ENCODE measurements at places on chromosomes 11 and 22.

- DNase-seq = no peak
Observed at GRCh38 chr22:19620742-19621371, 93.4 kb upstream of the SEPTIN5 start.

- peak; percentile 16 for DNase-seq
Observed at GRCh38 chr22:32796865-32797573, 4.5 kb upstream of the TIMP3 start.

GRCh38 chr11:109845437-109845836, 247.8 kb upstream of the ZC3H12C start:
- no peak for DNase-seq

DNA sequence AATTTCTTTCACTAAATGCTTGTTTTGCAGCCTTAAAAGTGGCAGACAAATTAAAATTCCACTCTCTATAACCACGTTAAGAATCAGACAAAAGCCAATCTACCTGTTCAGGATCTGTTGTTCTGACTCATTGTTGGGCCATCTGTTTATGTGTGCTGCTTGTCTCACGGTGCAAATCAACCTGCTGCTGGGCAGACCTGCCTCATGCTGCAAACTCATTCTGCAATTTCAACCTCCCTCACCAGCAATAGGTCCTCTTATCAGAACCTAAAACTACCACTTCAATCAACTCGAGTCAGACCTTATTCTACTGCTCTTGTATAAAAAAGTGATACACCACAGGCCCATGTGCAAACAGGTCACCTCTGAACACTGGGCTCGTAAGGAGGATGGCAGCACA, 75.1 kb downstream of the LARGE2 start:
- no peak for DNase-seq

GRCh38 chr22:27436591-27436990, 365.0 kb downstream of the MN1 start:
- no peak for DNase-seq

DNA sequence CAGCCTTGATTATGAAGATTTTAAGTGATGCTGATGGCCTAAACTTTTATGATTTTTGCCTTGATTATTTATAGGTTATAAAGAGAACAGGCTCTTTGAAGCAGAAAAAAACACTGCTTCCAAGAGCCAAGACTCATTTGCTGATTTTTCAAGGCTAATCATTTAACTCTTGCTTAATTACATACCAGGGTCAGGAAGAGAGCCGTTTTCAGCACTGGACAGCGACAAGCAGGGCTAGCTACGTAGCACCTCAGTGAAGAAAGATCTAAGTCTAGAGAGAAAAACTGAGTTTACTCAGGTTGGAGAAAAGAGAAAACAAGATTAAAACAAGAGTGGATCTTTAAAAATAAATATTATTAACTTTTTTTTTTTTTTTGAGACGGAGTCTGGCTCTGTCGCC, 615.4 kb upstream of the B3GAT1 start:
- DNase-seq = no peak

DNA sequence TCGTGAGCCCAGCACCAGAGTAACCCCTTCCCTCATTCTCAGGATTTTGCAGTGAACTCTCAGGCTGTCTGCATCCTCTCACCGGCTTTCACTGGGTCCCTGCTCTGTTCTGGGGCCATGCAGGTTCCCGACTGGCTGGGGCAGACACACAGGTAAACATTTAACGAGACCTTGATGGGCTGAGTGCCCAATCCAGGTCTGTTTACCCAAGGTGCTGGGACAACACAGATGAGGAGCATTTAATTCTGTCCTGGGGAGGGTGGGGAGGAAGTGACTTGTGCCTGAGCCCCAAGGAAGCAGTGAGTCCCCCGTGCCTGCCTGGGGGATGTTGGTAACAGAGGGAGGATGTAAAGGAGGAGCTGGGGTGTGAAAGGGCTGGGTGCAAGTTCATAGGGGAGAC, 4.4 kb downstream of the BIK start:
- no peak for DNase-seq

GRCh38 chr22:44383064-44383575, 70.4 kb upstream of the SHISAL1 start:
- no peak for DNase-seq

DNA sequence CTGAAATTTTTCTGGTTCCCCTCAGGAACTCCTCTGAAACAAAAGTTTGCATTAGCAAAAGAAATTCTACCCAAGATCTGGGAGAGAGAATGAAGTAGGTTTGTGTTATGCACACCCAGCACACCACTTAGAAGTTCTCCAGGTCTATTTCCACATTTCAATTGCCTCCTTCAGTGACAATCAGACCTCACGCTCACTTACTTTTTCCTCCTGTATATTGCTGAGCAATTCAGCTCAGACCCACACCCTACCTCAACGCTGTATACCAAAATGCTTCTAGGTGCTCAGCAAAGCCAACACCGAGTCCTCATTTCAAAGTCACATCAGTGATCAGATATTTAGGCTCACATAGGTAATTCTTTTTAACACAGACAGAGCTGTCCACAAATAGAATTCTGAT, 19.2 kb downstream of the MRGPRX3 start:
- no peak for DNase-seq

DNA sequence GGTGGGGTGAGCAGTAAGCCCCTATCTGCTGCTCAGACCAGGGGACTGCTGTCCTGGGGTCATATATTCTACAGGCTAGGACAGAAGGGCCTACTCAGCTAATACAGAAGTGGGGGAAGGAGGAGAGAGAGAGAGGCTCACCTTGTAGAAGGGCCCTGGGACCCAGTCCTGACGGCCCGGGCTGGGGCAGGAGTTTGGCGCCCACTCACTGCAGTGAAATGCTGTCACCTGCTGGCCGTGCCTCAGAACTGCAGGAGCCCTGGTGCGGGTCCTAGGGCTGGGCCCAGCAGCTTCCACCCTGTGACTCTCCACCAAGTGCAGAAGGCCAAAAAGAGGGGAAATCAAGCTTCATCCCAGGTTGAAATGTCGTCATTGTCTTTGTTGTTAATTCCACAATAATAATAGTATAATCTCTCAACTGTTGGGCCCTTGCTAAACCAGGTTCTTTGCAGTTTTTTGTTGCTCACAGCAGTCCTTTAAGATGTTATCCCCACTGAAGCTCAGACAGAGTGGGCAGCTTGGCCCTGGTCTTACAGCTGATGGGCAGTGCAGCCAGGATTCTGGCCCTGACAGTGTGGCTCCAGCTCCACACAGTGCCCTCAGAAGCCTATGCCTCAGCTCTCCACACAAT, 29.6 kb downstream of the TRIM29 start:
- peak; percentile 17 for DNase-seq

DNA sequence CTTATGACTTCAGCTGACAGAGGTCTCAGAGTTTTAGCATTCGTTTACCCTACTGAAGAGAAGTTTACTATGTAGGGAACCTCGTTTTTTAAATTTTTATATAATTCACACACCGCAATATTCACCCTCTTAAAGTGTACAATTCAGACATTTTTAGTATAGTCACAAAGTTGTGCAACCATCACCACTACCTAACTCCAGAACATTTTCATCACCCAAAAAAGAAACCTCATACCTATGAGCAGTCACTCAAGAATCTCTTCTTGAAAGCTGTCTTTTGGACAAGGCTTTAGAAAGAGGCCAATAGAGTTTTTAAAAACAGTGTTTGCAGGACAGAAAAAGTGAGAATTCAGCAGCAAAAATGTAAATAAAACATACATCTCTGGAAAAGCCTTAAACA, 39.5 kb upstream of the CLNS1A start:
- DNase-seq = no peak

- DNase-seq = no peak
Observed at GRCh38 chr11:34614344-34615104, 6.4 kb upstream of the EHF start.

DNA sequence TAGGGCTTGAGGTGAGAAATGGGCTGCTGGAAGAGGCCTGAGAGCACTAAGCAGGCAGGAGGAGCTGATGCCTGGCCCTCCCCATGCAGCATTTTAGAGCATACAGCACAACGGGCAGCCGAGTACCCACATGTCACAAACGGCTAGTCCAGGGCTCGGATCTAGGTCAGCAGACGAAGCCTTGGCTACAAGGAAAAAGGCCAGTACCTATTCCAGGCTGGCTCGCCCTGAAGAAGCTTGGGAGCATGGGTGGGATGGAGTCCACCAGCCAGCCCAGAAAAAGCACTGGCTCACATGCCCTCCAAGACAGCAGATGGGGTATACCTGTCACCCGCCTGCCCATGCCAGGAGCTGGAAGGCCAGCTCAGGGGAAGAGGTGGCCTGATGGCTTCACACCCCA, 9.6 kb downstream of the UFD1 start:
- DNase-seq = no peak

DNA sequence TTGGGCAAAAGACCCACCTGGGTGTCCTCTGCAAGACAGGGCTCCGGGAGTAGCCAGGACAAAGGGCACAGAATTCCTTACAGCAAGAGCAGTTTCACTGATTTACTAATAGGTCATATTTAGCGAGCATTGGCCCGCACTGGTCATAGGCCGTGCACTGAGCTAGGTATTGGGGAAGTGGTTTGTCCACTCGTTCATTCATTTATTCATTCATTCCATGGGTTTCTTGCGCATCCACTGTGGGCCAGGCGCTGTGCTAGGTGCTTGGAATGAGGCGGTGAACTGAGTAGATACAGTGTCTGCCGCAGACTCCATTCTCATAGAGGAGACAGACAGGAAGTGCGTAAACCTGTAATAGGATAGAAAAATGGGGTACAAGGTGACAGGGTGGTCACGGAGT, 13.2 kb upstream of the LINC01488 start:
- no peak for DNase-seq

- no peak for DNase-seq
Observed at GRCh38 chr11:132972565-132972964, 559.7 kb downstream of the OPCML start.

GRCh38 chr22:35638410-35638809, 9.8 kb upstream of the APOL6 start:
- DNase-seq = no peak

DNA sequence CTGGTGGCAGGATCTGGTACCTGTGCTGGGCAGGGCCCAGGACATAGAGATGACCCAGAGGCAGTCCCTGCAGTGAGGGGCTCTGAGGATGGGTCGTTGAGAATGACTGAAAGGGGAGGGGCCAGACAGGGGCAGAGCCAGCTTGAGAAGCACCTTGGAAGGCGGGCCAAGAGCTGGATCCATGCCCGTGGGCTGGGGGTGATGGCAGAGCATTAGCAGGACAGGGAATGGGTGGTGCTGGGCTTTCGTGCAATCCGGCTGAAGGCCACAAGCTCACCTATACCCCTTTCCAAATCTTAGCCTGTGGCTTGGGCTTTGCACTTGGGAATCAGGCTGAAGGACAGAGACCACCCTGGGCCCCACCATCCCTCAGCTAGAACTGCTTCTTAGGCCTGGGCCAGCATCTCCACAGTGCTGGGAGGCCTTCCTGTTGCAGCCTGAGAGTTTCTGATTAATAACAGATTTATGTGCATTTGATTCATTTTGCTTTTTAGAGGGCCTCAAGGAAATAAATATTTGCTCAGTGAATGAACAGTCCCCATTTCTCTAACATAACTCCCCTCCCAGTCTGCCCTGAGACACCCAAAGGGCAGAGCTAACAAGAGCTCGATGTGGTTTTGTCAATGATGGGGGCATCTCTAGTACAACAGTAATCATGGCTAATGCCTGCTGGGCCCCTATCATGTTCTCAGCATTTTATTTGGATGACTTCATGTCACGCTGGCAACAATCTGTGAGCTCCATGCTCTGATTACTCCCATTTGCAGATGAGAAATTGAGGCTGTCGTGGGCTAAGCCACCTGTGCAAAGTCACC, 39.3 kb downstream of the RIBC2 start:
- no peak for DNase-seq

GRCh38 chr11:77054084-77054483, 12.7 kb upstream of the CAPN5 start:
- no peak for DNase-seq

- no peak for DNase-seq
Observed at GRCh38 chr22:47289336-47289985, 527.0 kb downstream of the TBC1D22A start.

- DNase-seq = no peak
Observed at GRCh38 chr22:42639541-42640241, 710 bp downstream of the ATP5MGL start.

GRCh38 chr11:101567071-101567470, 16.7 kb downstream of the TRPC6 start:
- no peak for DNase-seq

GRCh38 chr11:15697437-15698236, 582.9 kb downstream of the INSC start:
- no peak for DNase-seq

- DNase-seq = no peak
Observed at GRCh38 chr22:42814215-42814614, 42.9 kb downstream of the ARFGAP3 start.

- DNase-seq = no peak
Observed at GRCh38 chr11:123006860-123007542, 25.4 kb upstream of the BSX start.

DNA sequence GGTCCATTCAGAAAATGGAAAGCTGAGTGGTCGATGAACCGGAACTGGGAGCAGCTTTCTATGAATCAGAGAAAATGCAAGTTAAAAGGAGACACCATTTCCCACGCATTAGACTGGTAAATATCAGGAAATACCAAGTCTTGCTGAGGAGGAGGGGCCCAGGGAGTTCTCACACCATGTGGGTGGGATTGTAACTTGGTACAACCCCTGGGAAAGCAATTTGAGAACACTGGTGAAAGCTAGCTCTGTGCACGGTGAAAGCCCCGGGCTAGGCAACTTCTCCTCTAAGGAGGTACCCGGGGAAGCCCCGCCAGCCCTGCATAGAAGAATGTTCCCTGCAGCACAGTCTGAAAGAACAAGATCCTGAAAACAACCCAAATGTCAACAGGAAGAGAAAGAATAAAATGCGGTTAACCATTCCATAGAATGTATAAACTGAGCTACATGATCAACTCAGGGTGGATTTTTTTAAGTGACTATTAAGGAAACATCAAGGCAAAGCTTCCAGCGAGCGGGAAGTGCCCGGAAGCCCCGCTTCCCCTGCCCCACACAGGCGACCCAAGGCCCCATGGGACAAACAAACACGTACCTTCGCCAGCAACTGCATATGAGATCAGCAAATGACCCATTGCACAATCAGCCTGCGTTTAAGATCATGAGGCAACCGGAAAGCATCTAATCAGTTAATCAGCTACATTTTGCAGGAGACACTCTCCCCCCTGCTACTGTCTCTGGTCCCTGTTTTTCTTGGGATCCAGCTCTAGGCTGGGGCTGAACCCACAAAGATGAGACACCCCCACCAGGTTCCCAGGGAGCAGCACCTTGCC, 11.3 kb downstream of the SHANK2 start:
- no peak for DNase-seq

DNA sequence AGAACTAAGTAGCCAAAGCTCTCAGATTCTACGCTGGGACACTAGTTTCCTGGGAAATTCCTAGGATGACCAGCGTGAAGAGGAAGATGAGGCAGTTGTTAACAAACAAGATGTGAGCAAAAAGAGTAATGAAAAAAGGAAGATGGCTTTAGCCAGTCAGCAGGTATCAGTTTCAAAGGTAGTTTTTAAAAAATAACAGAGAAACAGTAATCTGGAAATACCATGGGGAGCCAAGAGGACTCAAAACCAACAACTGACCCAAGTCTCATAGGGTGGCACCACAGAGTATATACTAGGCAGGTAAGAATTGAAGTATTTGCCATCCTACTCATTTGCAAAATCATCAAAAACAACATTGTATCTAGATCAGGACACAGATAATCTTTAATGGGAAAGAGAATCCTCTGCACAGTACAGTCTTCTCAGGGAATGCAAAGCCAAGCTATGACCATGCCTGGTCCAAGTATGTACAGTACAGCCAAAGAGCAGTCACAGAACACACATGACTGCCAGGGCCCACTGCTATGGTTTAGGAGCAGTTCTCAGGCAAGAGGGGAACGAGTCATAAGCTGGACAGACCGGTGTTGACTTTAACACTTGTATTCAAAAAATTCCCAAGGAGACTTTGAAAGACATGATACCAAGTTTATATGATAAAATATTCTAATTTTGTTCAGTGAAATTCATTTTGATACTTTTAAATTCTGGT, 20.6 kb downstream of the MSANTD4 start:
- DNase-seq = no peak
